Inflammatory macrophage (primary cell): ENCODE measurements at places on chromosomes 11 and 22.
A peak's percentile ranks its signal among the peaks of the same experiment; 100 is the strongest.

GRCh38 chr11:987671-988070 is 48.8 kb downstream of the MUC6 start:
- no peak for DNase-seq

DNA sequence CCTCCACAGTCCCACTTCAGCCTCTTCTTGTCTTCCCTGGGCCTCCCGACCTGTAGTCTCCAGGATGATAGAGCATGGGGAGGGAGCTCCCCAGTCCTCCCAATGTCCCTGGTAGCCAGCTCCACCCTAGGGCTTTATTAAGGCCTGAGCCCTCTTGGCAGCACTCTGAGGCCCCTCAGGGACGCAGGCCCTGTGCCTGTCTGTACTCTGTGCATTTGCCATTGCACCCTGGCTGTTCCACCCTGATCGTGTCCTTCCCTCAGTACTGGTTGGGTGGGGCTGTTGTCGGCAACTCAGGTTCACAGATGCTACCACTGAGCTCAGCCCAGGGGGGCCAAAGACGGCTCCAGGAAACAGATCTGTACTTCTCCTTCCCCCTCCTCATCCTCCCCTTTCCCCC is 7.2 kb downstream of the SSTR3 start:
- no peak for DNase-seq

GRCh38 chr11:71206186-71206585 is 46.2 kb downstream of the SHANK2 start:
- DNase-seq = no peak

GRCh38 chr22:30195245-30196140 is 51.1 kb downstream of the LIF start:
- DNase-seq = peak; percentile 41

- no peak for DNase-seq
Observed at GRCh38 chr11:24238771-24239645, 257.8 kb upstream of the LUZP2 start.

DNA sequence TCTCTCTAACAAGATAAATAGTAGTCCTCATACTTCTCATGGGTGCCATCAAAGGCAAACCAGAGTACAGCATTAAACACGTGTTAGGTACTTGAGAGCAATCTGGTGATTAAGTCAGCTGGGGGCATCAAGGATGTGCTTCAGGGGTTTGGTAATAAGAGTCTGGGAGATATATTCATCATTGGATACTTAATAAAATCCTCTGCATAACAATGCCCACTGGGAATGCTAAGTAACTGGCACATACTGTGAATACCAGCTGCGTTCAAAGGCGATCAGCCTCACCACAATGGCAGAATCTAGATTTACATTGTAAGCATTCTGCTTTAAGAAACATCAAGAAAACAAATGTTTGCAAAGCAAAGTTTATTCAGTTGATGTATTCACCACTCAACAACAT is 268.6 kb upstream of the PITPNB start:
- DNase-seq = no peak

DNA sequence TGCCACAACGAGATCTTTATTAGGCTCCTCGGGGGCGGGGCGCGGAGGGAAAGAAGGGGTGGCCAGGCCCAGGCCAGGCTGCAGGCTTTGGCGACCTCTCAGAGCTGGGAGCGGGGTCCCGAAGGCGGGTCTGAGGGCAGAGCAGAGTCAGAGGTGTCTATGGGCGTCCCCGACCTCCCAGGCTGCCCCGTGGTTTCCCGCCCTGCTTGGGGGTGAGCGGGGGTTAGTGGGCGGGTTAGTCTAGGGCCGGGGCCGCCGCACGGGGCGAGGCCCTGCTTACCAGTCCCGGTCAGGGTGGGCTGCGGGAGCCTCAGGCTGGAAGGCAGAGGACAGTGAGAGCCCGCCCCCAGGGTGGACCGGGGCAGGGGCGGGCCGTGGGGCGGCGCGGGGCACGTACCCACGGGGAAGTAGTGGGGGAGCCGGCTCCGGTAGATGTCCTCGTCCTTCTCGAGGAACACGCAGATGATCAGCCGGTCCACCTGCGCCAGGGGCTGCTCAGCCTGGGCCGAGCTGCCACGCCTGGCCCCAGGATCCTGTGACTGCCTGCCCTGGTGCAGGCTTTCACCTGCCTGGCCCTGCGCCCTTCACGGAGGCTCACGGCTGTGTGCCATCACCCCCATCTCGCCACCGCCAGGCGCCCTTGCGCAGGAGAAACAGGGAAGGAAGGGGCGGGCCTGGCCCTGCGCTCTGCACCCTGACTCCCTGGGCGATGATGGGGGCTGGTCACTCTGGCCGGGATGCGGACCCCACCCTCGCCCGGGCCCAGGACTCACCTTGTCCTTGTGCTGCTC is 12.5 kb downstream of the OTUB1 start:
- peak; percentile 36 for DNase-seq

- DNase-seq = peak; percentile 65
Observed at GRCh38 chr11:95154514-95154913, 64.9 kb downstream of the ENDOD1 start.

GRCh38 chr11:111949519-111950426 is 12.6 kb downstream of the DIXDC1 start:
- peak; percentile 50 for DNase-seq

- DNase-seq = peak; percentile 91
Observed at GRCh38 chr11:78420796-78421209, 3.2 kb upstream of the GAB2 start.

DNA sequence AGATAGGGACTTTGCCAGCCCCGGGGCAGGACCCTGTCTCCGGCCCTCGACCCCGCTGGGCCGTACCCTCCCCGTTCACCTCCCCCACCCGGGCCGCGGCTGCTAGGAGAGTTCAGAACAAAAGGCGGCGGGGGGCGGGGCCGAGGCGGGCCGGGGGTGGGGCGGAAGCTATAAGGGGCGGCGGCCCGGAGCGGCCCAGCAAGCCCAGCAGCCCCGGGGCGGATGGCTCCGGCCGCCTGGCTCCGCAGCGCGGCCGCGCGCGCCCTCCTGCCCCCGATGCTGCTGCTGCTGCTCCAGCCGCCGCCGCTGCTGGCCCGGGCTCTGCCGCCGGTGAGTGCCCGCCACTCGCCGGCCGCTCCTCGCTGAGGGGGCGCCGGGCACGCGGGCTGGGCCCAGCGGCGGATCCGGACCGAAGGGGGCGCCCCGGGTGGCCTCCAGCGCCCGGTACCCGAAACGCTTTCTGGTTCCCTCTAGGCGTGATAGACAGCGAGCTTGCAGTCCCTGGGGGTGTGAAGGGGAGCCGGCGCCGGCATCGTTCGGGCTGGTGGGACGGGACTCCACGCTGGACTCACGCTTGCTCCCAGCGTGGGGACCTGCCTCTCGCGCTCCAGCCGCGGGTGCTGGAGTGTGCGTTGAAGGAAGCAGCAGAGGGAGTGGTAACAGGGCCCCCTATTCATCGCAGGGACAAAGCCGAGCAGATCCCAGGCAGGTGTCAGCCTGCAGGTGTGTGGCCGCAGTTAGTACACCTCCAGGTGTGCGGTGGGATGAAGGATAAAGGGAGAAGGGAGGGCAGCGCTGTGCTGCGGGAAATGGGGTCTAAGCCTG is at the start of gene MMP11:
MMP11 (plus strand) TSS at position 201 of the 825 bp plus-strand sequence; CDS start at position 223, 22 bp downstream.
- peak; percentile 27 for DNase-seq

- DNase-seq = no peak
Observed at GRCh38 chr11:134759274-134759673, 347.2 kb upstream of the B3GAT1 start.

GRCh38 chr11:64538501-64538951 is 52.5 kb upstream of the SLC22A12 start:
- peak; percentile 61 for DNase-seq

- DNase-seq = no peak
Observed at GRCh38 chr11:134267966-134268365, 8.2 kb upstream of the GLB1L3 start.

DNA sequence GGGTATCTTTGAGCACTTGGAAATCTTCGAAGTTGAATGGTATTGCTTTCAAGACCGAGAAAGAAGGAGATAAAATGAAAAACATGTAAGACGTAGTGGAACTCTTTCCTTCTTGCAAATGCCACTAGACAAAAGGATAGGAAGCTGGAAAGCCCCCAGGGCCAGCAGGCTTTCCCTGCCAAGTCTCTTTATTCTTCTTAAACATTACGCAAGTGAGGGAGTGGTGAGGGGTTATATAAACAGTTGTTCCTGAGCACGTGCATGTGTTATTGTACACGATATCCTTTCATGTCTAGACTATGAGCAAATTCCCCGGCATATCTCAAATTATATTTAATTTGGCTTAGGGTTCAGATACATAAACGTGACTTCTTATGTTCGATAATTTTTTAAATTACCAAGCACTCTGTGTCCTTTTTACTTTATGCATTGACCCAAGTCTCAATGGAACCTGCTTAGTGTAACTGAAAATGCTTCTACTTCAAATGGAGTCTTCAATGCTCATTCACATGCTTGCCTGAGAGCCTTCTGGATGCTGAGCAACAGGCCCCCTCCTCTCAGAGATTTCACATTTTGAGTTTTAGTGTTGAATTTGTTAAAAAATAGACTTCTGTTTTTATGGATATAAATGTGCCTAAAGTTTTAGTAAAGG is 59.0 kb downstream of the PPP2R1B start:
- DNase-seq = no peak

DNA sequence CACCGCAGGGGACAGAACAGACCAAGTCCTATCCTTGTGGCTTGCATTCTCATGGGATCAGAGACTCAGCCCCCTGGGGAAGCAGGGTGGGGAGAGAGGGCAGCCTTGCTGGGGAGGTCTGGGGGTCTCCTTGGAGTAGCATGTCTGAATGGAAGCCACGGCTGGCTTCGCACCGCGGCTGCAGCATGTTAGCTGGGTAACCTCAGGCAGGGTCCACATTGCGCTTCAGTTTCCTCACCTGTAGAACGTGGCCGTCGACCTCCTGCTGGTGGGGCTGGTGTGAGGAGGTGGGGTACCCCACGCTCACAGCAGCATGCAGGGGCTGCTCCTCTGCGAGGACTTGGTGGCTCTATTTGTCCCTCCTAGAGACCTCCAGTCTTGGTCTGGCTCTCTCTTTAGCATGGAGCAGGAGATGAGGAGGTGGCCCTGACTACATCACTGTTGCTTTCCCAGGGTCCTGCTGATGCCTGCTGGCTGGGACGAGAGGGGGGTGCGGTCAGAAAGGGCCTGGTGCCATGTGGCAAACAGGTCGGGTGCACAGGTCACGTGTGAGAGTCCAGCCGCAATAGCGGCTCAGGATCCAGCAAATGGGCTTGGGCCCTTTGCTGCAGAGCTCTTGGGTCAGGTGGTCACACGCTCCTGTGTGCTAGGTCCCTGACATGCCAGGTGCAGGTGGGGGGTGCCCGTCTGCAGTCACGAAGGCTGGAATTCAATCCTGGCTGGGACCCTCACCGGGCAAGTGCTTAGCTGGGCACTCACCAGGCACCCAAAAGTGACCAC is 35.4 kb upstream of the SMIM38 start:
- no peak for DNase-seq

- no peak for DNase-seq
Observed at GRCh38 chr11:123176785-123177184, 18.3 kb downstream of the CLMP start.

- no peak for DNase-seq
Observed at GRCh38 chr11:33884601-33885000, 7.3 kb downstream of the LMO2 start.

DNA sequence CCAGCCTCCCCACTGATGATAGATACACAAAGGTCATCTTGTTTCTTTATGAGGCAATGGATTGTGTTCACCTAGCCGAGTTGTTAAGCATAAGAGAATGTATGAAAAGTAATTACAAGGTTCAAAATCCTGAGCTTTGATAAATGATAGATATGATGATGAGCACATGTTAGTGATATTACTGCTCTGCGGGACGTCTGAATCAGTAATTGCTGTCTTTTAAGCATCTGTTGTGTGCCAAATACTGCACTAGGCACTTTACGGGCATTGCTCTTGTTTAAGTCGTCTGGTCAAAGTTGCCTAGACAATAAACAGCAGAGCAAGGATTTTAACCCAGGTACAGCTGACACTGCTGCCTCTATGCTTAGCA is 559 bp upstream of the RNF141 start:
- DNase-seq = no peak

- no peak for DNase-seq
Observed at GRCh38 chr11:96474263-96474662, 84.5 kb downstream of the JRKL start.

DNA sequence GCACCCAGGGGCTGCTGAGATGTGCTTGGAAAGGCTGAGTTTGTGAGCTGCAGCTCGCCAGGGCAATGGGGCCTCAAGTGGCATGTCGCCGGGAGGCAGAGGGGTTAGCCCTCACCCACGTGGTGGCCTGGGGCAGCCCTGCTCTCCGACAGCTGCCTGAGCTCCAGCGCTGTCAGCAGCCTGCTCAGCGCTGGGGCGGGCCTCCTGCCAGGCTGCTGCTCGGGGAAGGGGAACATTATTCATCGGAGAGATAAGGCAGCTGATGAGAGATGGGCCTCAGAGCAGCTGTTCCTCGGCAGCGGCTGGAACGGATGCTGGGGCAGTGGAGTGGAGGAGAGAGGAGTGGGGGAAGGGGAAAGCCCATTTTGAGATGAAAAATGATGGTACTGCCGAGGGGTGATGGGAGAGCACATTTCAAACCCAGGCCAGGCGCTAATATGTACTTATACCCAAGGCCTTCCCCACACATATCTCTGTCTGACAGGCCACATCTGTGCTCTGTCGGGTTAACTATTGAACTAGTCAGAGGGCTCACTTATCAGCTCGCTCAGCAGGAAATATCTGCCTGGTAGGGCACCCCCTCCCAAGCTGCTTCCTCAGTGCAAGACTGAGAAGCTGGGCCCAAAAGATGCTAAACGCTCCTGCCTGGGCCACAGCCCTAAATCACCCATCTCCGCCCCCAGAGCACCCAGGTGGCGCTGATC is 79.5 kb downstream of the TIMP3 start:
- no peak for DNase-seq

GRCh38 chr22:48918585-48919186 is 909.0 kb downstream of the BRD1 start:
- no peak for DNase-seq

- DNase-seq = no peak
Observed at GRCh38 chr22:36928196-36928595, 14.8 kb downstream of the CSF2RB start.

- DNase-seq = no peak
Observed at GRCh38 chr11:58316142-58316541, 42.7 kb downstream of the OR5B17 start.

DNA sequence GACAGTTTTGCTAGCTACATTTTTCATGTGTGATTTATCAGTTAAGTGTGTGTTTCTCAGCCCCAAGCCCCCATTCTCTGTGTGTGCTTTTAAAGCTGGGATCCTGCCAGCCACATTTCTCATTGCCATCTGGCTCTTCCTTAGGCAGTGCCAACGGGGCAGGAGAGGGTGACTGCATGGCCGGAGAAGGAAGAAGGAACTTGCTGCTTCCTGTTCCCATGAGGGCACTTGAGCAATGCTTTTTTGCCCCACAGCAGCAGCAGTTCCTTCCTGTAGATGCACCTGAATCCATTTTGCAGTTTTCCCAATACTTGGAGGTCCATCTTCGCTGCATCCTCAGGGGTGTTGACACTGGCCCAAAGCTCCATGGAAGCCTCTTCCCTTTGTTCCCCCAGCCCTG is 37.5 kb downstream of the TNRC6B start:
- DNase-seq = peak; percentile 80
